ENCODE measurements at places on chromosomes 12 and 14. TPM values are rescaled to one million over a fixed set of nuclear protein-coding genes. Genes with fewer than 3 reads are reported as not detected.

Gene SVOP
- total RNA-seq, result 0.03 TPM

Gene RASAL1
- not detected for total RNA-seq

Gene BCL2L14
- total RNA-seq, result not detected

Gene DBX2
- 0.65 TPM for total RNA-seq

Gene EXOC3L4
- total RNA-seq, result 1.1 TPM

Gene ADSS1
- total RNA-seq, result 177 TPM

Gene TDRD9
- 16.9 TPM for total RNA-seq

Gene A2M
- total RNA-seq, result 525 TPM

Gene DPF3
- total RNA-seq, result 23.5 TPM

Gene NRIP2
- 1.5 TPM for total RNA-seq

Gene SLC5A8
- total RNA-seq, result not detected

Gene CLEC4C
- total RNA-seq, result not detected

Gene LRP1-AS
- total RNA-seq, result not detected

Gene COA8
- 40.1 TPM for total RNA-seq

Gene RDH12
- not detected for total RNA-seq

Gene SMOC1
- total RNA-seq, result 37.0 TPM

Gene PTGER2
- total RNA-seq, result 0.80 TPM

Gene PRIMA1
- total RNA-seq, result 11.4 TPM

Gene TMEM233
- 0.97 TPM for total RNA-seq

Gene KERA
- not detected for total RNA-seq
